Central memory CD8-positive, alpha-beta T cell (primary cell): ENCODE measurements at places on chromosomes 7 and 10.

- DNase-seq = no peak
These were observed 149.9 kb downstream of the CRPPA start for GRCh38 chr7:16271355-16271915.

GRCh38 chr10:29767968-29768367 lies 133.2 kb upstream of the SVIL start:
- DNase-seq = no peak

DNA sequence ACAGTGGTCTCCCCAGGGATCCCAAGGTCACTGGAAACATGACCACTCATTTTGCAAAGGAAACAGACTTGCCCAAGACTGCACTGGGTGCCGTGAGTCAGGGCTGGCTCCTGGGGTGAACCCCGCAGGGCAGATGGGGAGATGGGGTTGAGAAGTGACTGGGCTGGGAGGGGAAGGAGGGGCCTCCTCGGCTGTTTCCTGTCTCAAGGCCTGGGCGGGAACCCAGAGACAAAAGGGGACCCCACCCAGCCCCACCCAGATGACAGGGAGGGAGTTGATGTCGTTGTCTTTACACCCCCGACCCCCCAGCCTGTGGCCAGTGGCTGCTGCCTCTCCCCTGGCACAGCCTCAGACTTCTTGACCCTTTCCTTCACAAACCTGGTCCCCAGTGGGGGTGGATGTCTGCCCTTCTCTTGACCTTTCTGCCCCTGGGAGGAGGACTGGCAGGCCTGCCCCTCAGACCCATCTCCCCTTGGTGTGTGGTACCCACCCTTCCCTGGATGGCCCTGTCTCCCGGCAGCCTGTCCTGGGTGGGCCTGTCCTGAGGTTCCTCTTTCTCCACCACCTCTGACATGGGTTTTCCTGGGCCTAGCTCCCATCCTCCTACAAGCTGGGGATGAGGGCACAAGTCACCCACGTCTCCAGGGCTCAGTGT lies 1.4 kb downstream of the MYO1G start:
- no peak for DNase-seq

DNA sequence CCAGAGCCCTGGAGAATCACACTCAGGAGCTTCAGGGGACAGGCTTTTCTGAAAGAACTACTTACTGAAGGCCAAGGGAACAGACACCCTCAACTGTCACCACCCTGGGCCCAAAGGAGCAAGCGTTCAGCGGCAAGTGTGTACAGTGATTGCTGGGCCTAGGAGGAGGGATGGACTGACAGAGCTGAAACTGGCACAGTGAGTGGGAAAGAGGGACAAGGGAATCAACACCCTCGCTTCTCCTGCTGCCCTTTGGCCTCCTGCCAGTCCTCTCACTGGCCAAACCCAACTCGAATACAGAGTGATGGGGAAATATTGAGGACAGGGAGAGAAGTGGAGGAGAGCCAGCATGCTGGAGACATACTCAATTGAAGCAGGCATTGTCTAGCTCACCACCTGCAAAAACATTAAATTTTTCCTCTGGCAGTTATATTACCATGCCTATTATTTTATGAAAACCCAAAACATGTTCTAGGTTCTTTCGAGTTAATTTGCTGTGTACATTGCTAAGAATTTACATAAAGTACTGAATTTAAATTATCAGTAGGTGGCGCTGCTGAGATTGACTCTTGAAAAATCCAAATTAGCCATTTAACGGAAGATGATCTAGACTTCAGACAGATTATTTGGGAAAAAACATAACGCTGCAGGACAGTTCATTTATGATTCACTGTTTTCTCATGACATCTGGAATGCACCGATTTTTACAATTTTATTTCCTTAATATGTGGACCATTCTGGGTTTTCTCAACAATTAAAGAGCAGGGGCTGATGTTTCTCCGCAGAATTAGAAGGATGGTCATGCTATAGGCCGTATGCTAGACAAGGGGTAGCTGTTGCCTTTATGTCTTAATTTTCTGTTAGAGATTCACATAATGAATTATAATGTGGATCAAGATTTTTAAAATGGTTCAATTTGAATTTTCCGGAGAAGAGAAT lies 14.7 kb upstream of the TMEM236 start:
- DNase-seq = no peak

GRCh38 chr7:9600974-9601373 lies 1167.6 kb downstream of the NXPH1 start:
- DNase-seq = no peak

- DNase-seq = no peak
These were observed 123.8 kb downstream of the AMPH start for GRCh38 chr7:38507384-38507783.

DNA sequence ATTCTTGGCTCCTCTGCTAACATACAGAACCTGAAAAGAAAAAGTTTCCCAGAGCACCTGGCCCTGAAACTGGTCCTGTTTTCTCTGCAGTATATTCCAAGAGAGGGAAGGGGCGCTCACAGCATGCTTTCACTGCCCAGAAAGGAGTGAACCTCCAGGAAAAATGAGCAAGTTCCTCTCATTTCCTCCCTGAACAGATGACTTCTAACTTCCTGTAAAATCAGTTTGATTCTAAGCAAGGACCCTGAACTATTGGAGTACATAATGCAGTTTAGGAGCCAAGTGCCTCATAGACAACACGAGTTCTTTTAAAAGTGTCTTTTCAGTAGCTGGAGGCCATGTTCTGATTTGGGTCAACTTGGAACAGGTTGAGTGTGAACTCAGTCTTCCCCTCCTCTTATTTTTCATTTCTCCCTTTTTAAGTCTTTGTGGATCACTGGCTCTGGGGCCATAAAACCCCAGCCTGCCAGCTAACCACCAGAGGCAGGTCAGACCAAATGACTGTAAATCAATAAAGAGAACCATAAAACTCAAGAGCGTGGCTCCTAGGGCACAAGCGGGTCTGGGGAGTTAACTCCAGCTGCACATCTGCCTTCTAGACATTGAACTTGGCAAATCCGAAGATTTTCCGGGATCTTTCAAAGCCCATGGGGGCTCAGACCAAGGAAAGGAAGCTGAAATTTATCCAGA lies 5.9 kb upstream of the LRRC18 start:
- no peak for DNase-seq

- DNase-seq = no peak
These were observed 11.6 kb downstream of the PANK1 start for GRCh38 chr10:89633484-89633883.

DNA sequence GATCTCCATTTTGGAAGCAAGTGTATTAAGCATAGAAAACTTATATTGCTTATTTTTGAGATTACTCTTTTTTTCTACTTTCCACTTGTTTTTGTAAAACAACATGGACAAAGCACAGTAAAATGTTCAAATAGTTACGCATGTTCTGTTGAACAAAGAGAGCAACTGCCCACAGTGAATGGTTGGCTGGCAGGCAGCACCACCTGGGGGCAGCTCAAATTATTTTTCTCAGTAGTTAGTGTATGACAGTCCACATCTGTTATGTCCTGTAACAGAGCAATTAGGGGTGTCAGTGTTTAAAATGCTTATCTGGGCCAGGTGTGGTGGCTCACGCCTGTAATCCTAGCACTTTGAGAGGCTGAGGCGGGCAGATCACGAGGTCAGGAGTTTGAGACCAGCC lies 46.1 kb upstream of the CACUL1 start:
- no peak for DNase-seq

GRCh38 chr7:131400681-131401176 lies 73.1 kb downstream of the MKLN1 start:
- no peak for DNase-seq

DNA sequence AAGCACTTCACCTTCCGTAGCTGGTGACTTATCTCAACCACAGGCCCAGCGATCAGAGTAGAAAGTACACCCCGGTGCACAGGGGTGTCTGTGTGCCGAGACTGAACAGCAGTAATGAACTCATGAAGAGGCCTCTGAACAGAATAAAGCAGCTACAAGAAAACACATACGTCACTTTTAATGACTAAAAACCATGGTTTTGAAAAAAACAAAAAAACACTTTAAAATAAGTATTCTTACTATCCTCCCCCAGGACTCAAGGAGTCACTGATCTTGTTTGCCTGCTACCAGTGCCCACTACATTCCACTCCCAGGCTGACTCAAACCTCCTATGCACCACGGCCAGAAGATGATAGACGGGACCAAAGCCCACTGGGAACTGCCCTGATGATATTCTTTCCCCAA lies 53.8 kb downstream of the NCAPG2 start:
- no peak for DNase-seq

- no peak for DNase-seq
These were observed 694.8 kb downstream of the PHTF2 start for GRCh38 chr7:78493401-78493800.

GRCh38 chr10:84397735-84398144 lies 69.4 kb downstream of the CCSER2 start:
- DNase-seq = no peak

- no peak for DNase-seq
These were observed 15.1 kb upstream of the LIMK1 start for GRCh38 chr7:74068378-74069085.

DNA sequence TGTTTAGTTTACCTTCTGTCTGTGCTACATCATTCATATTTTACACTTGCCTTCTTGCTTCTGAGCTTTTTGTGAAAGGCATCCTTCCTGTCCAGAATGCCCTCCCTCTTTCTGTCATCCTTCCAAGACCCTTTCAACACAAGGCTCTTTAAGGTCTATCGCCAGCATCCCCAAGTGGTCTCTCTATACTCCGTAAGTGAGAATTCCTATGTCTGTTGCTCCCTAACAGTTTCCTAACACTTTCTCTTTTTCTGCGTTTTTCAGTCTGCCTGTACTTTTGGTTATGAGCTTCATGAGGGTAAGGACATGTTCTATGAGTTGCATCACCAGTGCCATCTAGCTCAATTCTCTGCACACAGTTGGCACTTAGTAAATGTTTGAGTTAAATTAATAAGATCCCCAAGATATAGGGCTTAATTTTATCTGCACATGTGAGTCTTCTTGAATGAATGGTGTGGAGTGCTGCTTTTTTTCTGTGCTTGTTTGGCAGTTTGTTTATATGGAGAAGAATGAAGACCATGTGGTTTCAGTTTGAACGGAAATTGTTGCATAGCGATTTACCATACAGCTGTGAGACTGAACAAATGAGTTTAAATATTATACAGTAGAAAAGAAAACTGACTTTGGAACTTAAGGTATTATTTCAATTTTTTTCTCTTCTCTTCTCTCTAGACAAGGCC lies 29.4 kb downstream of the RABGEF1 start:
- no peak for DNase-seq

GRCh38 chr7:116439841-116440549 lies 59.5 kb upstream of the CAV2 start:
- DNase-seq = no peak

DNA sequence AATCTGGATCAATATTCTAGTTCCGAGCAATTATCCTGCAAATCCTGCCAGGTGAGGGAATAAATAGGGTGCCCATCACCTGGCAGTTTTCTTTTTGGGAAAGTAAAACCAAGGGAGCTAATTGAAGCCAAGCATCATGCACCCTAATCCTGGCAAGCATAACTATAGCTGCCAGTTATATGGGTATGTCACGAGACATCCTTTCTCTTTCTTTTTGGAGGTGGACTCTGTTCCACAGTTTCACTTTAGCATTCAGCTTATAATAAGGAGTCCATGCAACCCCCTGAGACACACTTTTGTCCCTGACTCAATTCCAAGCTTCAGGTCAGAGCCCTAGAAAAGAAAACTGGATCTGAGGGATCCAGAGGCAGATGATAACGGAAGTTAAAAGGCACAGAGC lies 222.5 kb downstream of the PHF14 start:
- DNase-seq = no peak

DNA sequence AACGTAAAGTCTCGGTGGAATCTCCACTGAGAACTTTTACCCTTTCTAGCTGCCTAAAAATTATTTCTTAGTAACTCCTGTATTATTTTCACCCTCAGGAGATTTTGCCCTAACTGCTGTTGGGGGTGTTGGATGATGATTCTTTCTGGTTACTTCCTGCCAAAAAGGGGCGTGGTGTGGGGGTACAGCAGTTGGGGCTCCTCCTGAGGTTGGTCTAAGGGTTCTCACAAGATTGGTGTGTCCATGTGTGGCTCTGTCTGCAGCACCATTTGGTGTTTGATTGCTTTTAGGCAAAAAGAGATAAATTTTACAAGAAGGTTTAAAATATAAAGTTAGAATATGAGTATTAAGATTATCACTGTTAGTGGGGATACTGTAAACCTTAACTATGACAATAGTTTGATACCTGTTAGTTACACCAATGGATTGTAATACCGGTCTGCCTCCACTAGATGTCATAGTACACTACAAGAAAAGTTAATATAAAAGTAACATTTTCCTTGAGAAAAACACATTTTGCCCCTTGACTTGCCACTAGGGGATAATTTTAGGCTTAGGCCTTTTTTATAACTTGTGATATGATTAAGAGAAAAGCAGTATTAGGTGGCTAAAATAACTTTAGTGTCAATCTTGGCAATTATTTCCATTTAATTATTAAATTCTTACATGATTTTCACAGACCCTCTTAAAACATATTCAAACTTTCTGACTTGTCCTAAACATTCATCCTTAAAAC lies 928.7 kb downstream of the IPMK start:
- DNase-seq = no peak

GRCh38 chr10:96334616-96335526 lies 23.9 kb downstream of the OPALIN start:
- DNase-seq = no peak

- DNase-seq = peak; percentile 61
These were observed 18.4 kb downstream of the GIMAP5 start for GRCh38 chr7:150755473-150756099.

- DNase-seq = no peak
These were observed 694 bp upstream of the WASL start for GRCh38 chr7:123749537-123749857.

GRCh38 chr7:4849390-4849789 lies 12.4 kb downstream of the PAPOLB start:
- no peak for DNase-seq

DNA sequence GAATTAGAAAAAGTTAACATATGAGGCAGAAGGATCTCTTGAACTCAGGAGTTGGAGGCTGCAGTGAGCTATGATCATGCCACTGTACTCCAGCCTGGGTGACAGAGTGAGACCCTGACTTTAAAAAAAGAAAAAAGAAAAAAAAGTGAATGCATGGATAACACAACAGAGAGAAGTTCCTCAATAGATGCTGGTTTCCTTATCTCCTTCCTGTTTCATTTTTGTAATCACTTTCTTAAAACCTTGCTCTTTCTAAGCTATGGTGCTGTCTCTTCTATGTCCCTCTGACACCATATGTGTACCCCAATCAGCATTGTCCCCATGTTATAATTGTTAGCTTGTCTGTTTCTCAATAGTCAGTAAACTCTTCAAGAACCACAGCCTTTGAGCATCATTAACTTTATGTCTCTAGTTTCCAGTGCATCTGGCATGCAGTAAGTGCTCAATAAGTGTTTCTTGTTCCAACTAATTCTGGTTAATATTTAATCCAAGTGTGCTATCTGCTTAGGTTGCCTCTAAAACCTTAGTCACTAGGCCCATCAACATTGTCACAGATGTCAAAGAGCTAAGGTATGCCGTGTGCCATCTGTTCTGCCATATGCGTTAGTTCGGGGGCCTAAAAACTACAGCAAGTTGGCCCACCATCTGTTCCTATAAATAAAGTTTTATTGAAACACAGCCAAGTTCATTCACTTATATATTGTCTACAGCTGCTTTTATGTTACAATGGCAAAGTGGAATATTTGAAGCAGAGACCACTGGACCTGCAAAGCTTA lies 36.2 kb downstream of the MPP7 start:
- no peak for DNase-seq
